ENCODE measurements at places on chromosomes 1 and 21.

DNA sequence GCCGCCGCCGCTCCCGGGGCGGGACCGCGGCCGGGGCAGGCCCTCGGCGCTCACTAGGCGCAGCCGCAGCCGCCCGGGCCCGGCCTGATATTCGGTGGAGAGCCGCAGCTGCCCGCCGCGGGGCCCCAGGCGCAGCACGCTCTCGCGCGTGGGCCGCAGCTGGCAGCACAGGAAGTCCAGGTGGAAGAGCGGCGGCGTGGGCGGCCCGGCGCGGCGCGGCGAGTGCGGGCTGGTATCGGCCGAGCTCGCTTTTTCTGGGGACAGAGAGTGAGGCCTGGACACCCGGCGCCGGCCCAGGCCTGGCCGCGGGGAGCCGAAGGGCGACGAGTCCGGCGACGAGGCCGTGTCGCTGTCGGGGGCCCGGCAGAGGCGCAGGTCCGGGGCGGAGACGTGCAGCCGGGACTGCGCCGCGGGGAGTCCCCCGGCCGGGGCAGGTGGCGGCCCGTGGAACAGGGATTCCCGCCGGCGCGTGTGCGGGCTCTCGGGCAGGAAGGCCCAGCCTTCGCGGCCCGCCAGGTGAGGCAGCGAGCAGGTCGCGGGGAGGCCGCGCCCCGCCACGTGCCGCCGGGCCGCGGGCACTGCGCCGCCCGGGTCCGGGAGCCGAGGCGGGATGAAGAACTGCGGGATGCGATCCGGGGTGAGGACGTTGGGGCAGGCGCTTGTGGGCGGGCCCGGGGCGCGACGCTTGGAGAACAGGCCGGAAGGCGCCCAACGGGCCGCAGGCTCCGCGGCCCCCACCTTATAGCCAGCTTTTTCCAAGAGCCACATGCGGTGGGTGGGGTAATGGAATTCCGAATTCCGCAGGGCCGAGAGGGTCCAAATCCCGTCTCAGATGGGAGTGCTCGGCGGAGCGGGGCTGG, 1.2 kb downstream of the C2CD4D start:
- DNase-seq: no peak

- DNase-seq: no peak
Observed at GRCh38 chr1:219130366-219130935, 43.2 kb upstream of the LYPLAL1 start.

- DNase-seq: no peak
Observed at GRCh38 chr1:162291000-162291399, 85.7 kb downstream of the SPATA46 start.

GRCh38 chr1:216670118-216670883, 52.9 kb downstream of the ESRRG start:
- no peak for DNase-seq

DNA sequence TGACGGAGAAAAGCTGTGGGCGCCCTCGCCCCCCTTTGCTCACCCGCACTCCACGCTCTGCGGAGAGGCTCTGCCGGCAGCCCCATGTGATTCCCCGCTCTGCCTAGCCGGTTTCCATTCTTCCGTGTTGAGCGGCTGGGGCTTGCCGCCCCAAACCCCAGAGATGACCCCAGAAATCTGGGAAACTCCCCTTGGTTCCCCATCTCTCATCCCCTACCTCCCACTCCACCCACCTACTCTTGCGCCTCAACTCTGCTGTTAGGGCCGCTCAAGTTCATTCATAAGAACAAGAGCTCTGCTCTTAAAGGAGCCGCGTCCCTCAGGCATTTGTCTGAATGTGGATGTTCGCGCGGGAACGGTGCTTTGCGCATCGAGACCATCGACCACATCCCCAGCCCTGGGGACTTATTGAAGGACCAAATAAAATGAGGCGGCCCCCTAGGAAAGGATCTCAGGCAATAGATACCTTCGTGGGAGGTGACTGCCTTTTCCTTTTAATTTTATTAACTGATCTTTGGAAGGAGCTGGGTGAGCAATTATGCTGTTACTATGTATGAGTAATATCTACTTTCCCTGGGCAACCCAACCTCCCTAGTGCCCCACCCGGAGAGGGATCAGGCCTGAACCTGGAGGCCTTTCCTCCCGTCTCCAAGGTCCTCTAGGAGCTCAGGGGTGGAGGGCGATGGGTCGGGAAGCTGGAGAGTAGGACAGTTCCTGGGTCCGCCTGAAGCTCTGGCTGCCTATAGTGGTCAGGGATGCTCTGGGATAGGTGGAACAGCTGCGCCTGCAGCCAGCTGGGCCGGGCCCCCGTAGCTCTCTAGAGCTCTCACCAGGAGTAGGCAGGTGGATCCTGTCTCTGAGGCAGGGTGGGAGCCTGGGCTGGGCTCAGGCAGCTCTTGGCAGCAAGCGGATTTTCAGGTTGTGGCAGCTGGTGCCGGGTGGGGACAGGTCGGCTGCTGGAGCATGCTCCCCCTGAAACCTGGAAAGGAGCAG, 898 bp downstream of the MFSD2A start:
- DNase-seq: no peak

- DNase-seq: no peak
Observed at GRCh38 chr1:66731170-66731865, 20.9 kb upstream of the DYNLT5 start.

DNA sequence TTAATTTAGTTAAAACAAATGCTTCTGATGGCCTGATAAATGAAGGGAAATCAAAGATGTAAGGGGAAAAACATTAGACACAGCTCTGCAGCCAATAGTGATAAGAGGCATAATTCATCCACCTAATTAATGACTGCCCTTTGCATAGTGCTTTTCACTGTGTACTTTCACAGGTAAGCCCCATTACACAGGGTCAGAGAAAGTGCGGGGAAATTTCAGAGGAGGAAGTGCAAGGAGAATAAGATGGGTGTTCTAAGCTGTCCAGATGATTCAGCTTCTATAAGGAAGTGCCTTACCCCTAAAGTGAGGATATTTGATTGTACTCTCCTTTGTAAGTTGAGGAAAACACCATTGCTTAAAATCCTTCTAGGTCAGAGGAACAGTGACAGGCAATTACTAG, 88.0 kb downstream of the NR5A2 start:
- no peak for DNase-seq

- DNase-seq: no peak
Observed at GRCh38 chr1:220924331-220924970, 45.2 kb downstream of the HLX start.

- DNase-seq: no peak
Observed at GRCh38 chr1:110260194-110260593, 50.1 kb downstream of the KCNC4 start.
